ENCODE measurements at places on chromosomes 4 and X. TPM values are rescaled to one million over a fixed set of nuclear protein-coding genes. Genes with fewer than 3 reads are reported as not detected.

ZAR1 gene
- 0.28 TPM for total RNA-seq

KLKB1 gene
- 0.39 TPM for total RNA-seq

DNA sequence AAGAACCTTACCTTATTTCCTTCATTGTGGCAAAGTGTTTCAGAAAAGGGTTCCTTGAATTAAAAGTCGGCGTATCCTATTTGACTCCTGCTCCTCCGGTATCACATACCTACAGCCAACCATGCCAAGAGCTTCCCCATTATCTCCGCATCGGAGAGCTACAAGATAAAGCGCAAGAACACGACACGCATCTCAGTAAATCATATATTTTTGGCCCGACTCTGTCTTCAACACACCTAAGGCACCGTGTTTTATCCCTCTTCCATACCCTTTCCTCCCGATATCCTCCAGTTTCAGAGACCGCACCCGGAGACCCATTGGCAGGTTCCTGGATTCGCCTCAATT, 497 bp upstream of the THAP9 start:
- DNase-seq = no peak

- no peak for DNase-seq
Observed at GRCh38 chr4:123984886-123985285, 588.3 kb downstream of the SPRY1 start.

- DNase-seq = no peak
Observed at GRCh38 chr4:82787342-82787741, 11.3 kb downstream of the SCD5 start.

LGI2 gene
- not detected for total RNA-seq

DNA sequence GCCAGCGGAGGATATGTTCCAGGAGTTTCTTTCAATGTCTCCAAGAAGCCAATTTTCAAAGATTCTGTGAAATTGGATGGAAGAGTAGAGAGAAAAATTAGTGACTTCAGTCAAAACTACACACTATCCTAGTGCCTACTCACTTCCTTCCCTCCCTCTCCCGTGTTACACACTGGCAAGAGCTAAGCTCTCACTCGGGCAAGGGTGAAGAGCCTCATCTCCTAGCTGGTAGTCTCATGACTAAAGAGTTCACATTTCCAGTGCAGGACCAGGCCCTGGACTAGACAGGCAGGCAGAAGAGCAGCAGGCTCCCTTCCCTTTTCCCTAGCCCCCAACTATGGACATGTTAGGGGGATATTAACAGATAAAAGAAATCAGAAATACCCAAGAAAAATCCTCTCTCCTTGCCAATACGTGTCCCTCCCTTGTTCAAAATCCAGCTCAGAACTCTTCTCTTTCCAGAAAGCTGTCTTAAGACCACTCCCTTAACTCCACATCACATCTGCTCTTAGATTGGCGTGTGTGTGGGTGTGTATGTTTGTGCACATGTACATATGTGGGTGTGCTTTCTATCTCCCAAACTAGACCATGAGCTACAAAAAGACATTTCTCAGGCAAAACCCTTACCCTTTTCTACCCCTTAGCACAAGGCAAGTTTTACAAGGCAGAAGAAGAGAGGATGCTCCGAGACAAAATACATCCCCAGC, 29.9 kb downstream of the ZDHHC9 start:
- DNase-seq = no peak
